T-helper 1 cell (primary cell): ENCODE measurements at places on chromosomes 3 and 15.

DNA sequence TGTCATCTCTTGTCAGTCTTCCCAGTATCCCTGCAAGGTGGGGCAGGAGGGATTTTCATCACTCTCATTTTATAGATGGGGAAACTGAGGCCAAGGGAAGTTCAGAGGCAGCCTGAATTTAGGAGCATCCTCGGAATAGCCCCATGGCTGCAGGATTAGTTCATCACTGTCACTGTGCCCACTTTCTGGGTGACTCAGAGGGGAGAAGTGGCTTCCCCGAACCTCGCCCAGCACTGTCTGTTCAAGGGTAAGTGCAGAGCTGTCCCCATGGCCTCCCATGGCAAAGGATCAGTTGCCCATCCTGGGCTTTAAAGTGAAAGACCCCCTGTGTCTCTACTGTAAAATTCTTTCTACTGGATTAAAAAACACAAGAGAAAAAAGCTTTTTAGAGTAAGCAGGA lies 60.0 kb upstream of the SEC13 start:
- DNase-seq = no peak

GRCh38 chr3:109355625-109356441 lies 18.5 kb upstream of the DPPA4 start:
- no peak for DNase-seq

- DNase-seq = no peak
Observed at GRCh38 chr15:39699516-39700374, 82.9 kb downstream of the FSIP1 start.

- no peak for DNase-seq
Observed at GRCh38 chr15:45891766-45892165, 256.9 kb downstream of the SQOR start.

DNA sequence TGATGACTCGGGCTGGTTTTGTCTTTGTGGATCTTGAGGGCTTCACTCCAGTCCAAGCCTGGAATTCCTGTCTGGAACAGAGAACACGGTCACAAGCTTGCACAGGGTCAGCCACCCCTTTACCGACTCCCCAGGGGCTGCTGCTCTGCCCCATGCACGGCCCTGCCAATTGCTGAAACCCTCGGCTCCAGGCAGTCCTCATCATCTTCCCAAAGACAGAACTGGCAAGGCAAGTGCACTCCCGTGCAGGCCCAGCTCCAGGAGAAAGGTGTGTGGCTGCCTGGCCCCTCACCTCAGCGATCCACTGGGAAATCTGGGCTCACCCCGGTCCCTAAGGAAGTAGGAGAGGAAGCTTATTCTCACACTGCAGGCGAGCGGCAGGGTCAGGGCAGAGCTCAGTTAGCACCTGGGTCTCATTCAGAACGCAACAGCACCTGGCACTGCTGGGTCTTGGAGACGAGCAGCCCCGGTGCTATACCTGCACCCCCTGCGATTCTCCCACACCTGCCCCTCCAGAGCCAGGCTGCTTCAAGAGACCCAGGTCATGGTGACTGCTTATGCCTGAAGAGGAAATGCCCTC lies 7.2 kb downstream of the MAP6D1 start:
- no peak for DNase-seq

DNA sequence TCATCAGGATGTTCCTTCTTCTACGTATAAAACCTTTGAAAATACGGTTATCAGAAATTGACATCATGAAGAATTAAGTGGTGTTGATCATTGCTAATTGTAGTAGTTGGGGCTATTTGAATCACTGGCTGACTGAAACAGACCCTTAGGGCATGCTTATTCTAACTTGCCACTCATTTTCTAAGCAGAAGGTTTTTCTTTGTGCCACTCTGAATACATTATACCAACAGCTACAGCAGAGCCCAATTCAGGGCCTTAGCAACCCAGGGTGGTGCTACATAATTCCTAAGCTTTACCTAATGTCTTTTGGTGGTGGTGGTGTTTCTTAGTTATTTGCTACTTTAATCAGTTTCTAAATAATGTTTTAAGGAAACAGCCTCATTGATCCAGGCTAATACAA lies 524.2 kb downstream of the NLGN1 start:
- DNase-seq = no peak

GRCh38 chr3:143084856-143085731 lies 34.5 kb upstream of the CHST2 start:
- DNase-seq = no peak

- DNase-seq = peak; percentile 82
Observed at GRCh38 chr15:50135031-50135551, 16.1 kb upstream of the ATP8B4 start.

DNA sequence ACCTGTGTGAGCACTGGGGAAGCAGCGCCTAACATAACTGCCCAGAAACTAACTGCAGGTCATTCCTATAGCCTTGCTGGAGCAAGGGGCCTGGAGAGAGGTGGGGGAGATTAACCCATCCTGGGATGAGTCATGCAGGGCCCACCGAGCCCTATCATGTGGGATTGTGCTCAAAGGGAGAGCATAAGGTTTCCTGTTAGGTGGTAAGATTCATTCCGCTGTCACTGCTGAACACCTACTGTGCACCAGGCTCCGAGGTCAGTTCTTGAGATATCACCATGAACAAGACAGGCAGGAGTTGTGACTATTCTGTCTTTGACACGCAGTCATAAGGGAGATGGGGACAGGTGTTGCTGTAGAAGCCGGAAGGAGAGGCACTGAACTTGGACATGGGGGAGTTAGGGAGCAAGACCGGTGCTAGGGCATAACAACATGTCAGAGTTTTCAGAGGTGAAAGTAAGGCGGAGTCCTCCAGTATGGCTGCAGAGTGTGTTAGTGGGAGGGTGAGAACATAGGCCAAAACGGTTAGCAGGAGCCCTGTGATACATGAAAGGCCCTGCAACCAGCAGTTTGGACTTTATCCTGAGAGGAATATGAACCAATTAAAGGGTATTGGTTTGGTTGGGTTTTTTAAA lies 2.4 kb downstream of the SLC25A38 start:
- DNase-seq = no peak

GRCh38 chr3:140249188-140249587 lies 314.2 kb downstream of the CLSTN2 start:
- DNase-seq = no peak

GRCh38 chr15:55084216-55084615 lies 112.5 kb downstream of the RSL24D1 start:
- no peak for DNase-seq

- no peak for DNase-seq
Observed at GRCh38 chr3:42750834-42751233, 22.2 kb downstream of the CCDC13 start.

- no peak for DNase-seq
Observed at GRCh38 chr3:19149368-19149767, 1.1 kb downstream of the KCNH8 start.

DNA sequence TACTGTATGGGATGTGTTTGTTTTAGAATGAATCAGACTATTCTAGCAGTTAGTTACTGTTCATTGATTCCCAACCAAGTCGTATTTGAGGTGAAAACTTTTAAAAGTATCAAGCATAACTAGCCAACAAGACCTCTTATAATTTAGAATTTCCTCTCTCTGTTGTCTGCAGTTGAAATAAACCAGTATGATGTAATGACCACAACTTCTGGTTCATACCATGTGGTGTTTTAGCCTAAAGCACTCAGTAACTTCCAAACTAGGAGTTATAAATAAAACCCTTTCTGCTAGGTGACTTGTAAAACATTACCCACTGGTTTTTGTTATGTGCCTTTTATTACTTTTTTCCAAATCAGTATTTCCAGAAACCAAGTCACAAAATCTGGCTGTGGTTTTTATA lies 19.8 kb upstream of the P2RY12 start:
- DNase-seq = no peak

DNA sequence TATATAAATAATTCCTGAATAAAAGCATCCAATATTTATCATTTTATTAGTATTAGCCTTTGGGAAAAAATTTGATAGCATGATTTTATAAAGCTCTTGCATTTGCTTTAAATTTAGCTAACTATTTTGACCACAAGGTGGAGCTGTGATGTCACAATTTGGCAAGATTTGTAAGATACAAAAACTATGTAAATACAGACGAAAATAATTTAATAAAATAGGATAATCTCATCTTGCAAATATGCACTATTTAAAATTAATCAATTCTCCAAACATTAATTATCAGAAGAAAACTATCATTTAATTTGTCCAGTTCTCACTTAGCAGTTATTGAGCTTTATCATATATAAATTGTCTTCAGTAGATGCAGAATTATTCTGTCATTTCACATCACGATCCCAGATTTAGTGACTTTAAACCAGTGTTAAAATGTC lies 95.4 kb downstream of the PLOD2 start:
- DNase-seq = no peak

- peak; percentile 14 for DNase-seq
Observed at GRCh38 chr3:151276687-151277042, 1.7 kb downstream of the P2RY14 start.

DNA sequence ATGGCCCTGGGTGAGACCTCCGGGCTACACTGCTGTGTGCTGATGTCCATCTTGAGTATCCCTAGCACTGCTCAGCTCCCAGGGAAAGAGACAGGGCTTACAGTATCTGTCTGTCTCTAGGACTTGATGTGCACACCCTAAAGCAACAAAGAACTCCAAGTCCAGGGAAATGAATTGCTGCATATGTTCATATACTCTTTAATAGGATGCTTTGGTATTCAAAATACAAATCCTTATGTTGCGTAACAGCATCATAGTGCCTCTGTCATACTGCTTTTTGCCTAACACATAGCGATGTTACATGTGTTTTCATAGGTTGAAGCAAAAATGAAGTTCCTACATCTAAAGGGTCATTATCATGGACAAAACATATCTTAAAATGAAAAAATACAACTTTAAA lies 299.9 kb downstream of the SLC9A9 start:
- DNase-seq = no peak

GRCh38 chr3:46104706-46105105 lies 77.4 kb upstream of the XCR1 start:
- no peak for DNase-seq

- DNase-seq = no peak
Observed at GRCh38 chr3:158152186-158152585, 42.3 kb downstream of the RSRC1 start.

DNA sequence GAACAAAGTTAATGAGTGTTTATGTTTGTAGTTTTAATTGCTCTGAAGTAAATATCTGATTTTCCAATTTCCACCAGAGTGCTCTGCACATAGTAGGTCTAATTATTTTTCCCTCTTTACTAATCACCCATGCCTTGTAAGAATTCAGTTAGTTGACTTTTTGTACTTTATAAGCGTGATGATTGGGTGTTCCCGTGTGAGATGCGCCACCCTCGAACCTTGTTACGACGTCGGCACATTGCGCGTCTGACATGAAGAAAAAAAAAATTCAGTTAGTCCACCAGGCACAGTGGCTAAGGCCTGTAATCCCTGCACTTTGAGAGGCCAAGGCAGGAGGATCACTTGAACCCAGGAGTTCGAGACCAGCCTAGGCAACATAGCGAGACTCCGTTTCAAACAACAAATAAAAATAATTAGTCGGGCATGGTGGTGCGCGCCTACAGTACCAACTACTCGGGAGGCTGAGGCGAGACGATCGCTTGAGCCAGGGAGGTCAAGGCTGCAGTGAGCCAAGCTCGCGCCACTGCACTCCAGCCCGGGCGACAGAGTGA lies 507 bp upstream of the VHL start:
- DNase-seq = no peak

- DNase-seq = no peak
Observed at GRCh38 chr15:86894269-86894668, 814.6 kb downstream of the AGBL1 start.

- no peak for DNase-seq
Observed at GRCh38 chr15:53808058-53808706, 48.7 kb upstream of the WDR72 start.

GRCh38 chr15:56927816-56928215 lies 9.4 kb downstream of the TCF12 start:
- no peak for DNase-seq

- DNase-seq = no peak
Observed at GRCh38 chr3:131733086-131733841, 230.5 kb upstream of the MRPL3 start.

DNA sequence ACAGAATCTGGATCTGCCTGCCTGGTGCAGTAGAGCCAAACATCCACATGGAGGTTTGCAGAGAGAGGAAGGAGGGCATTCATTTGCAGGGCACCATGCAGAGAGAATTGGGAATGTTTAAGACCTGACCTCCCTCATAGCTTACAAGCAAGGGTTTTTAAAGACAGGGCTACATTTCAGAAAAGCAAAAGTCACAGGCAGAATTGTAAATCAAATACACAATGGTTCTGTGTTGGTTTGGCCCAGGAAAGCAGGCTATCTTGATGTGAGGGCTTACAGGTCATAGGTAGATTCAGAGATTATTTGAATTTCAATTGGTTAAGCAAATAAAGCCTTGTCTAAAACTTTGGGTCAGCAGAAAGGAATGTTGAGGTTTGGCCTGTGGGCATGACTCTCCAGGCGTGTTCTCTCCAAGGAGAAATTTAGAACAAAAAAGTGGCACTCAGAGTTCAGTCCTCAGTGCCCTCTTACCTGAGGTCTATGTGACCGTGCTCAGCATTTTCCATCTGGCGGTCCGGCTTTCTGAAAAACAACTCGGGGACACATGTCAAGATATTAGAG lies 91.5 kb downstream of the CD47 start:
- no peak for DNase-seq

GRCh38 chr3:36786921-36787890 lies 22.9 kb upstream of the DCLK3 start:
- DNase-seq = no peak

DNA sequence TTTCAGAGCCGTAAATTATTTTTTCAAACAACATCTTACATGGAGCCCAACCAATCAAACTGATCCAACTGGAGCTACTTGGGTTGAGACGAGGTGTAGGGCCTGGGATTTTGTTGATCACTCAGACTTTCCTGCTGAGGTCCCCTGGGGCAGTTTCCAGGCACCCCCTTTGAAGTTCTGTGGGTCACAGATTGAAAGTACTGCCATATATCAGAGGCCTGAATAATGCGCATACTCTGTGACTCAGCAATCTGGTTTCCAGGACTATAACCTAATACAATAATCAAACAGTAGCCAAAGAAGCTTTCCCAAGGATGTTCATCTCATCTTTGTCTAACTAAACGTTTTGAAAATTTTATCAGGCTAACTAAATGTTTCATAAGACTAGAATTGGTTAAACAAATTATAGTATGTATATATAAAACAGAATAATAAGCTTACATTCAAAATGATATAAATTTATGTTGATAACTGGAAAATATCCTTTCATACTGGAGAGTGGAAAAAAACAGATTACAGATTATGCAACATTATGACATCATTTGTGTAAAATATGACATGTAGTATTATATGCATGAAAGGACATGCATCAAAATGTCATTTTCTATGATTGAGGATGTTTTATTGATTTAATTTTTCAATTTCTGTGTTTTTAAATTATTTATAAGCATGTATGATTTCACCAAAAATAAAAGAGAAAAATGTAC lies 617.1 kb downstream of the NTRK3 start:
- no peak for DNase-seq
